Mammary epithelial cell (primary cell): ENCODE measurements at places on chromosomes 12 and 14. TPM values are rescaled to one million over a fixed set of nuclear protein-coding genes. Genes with fewer than 3 reads are reported as not detected.

The BBS10 gene
- 7.6 and 11.1 TPM in 2 replicates for total RNA-seq

The VSX2 gene
- not detected for total RNA-seq

DNA sequence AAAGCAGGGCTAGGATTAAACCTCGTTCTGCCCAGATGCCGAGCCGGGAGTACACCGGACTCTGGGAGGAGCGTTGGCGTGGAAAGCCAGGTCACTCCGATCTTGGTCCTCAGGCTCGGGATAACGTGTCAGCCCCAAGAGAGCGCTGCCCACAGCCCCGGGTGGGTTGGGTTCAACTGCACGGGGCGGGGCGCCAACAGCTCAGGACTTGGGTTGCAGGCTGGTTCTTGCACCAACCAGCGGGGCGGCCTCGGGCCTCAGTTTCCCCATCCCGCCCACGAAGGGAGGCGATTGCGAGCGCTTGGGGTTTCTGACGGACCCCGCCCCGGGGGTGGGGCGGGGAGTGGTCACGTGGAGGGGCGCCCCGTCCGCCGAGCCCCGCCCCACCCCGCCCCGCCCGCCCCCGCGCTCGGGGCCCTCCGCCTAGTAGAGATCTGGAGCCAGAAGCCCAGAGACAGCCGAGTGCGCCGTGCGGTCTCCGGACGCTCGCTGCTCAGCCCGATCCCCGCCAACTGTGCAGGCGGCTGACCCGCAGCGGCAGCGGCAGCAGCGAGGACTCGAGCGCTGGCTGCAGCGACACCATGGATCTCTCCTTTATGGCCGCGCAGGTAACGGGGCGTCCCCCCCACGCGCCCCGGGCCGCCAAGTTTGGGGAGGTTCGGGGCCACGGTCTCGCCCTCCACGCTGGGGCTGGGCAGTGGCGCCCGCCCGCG is at the start of gene C14orf132:
C14orf132 (plus strand) TSS at position 443 of the 713 bp plus-strand sequence; CDS start at position 582, 139 bp downstream.
- DNase-seq: peak; percentile 40

GRCh38 chr14:74855021-74855420 is 20.9 kb downstream of the PROX2 start:
- DNase-seq: no peak

GRCh38 chr14:93033983-93034670 is 81.6 kb downstream of the ITPK1 start:
- no peak for DNase-seq

DNA sequence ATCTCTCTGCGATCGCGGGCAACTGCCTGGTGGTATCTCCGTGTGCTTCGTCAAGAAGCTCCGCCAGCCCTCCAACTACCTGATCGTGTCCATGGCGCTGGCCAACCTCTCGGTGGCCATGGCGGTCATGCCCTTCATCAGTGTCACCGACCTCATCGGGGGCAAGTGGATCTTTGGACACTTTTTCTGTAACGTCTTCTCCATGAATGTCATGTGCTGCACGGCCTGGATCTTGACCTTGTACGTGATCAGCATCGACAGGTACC is 1.6 kb upstream of the HEBP1 start:
- no peak for DNase-seq

DNA sequence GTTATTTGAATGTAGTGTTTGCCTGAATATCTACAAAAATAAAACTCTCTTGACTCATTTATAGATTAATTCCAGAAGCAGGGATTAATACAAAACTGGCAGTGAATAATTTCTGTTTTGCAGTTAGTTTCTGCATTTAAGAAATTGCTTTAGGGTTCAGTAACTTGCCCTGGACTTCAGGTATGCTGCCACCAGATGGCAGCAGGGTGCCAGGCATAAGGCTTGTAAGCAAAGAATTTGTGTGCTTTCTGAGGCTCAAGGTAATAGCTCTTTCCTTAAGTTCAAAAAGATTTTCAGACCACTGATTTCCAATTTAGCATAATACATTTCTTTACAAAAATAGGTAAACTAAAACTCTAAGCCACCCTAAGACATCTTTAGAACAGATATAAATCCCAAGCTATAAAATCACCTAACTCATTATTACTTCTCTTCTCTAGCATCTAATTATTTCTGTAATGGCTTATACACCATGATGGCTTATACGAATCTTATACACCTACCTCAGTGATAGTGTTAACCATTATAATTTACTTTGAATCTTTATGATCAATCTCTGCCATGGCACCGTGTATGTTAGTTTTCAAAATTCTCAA is 398.3 kb downstream of the APAF1 start:
- DNase-seq: peak; percentile 40

DNA sequence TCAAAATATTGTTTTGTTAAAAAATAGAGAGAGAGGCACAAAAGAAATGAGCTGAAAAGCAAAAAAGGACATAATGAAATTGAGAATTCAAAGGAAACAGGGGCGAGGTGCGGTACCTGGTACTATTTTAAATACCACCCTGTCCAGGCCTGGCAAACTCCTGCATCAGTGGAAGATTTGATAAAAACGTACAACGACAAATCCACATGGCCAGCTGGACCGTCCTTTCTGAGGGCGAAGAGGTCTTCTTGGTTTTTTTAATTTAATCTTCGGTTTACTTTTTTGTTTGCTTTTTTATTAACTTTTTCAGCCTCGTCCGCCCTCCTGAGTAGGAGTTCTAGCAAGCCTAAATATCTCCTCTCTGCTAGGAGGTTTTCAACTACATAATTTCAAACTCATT is 11.9 kb downstream of the BCL11B start:
- DNase-seq: no peak

DNA sequence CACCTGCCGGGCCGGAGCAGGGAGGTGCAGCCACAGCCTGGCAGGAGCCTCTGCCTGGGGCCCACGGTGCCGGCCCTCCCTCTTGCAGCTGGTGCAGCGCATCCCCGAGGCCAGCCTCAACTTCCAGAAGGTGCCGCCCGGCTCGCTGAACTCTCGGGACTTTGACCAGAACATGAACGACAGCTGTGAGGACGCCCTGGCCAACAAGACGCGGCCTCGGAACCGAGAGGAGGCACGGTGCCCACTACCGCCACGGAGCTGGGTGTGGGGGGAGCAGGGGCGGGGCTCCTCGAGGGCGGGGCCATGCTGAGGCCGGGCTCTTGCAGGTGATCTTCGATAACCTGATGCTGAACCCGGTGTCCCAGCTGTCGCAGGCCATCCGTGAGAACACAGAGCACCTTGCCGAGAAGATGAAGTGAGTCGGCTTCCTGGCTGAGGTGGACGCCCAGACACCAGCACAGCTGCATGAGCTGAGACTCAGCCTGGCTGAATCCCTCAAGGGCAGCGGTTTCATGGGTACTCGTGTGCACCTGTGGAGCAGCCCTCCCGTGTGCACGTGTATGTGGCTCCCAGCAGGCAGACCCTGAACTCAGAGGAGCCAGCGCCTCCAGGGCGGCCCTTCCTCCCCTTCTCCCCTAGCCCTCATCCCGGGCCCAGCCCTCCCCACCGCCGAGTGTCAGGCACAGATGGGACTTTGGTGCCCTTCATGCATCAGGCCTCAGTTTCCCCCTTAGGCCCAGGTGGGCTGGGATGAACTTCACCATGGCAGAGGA is 28.6 kb downstream of the CEP170B start:
- DNase-seq: no peak

DNA sequence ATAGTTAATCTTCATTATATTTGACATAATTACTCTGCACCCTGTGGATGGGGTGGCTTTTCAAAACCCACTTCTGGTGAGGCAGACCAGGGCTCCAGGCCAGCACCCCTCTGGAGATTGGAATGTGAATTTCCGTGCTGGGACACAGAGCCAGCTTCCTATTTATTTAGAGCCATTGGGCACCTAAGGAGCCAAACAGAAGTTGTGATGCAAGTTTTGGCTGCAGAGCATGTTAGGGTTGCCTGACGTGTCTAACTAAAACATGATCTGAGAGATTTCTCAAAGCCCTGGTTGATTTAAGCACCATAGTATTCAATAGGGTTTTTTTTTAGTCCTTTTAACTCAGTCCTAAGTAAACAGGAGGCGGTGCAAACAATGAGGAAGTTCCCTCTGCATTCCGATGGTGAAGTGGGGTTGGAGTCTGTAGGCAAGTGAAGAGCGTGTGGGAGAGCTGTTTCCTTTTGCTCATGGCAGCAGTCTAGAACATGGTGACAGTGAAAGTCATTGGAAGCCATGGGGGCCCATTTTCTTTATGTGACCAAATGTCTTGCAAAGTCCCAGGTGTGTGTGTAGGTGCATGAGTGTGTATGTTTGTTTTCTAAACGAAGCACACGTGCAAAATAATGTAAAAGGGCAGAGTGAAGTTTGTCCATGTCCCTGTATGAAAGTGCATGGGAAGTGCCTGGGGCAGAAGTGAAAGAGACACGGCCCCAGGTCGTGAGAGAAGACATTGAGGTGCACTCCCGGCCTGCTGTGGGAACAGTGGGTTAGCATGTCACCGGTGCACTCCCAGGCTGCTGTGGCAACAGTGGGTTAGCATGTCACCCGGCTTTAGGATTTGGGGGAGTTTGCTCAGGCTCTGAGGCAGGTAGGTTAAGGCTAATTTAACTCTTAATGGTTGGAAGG is 117.7 kb downstream of the PRKCH start:
- DNase-seq: peak; percentile 43

DNA sequence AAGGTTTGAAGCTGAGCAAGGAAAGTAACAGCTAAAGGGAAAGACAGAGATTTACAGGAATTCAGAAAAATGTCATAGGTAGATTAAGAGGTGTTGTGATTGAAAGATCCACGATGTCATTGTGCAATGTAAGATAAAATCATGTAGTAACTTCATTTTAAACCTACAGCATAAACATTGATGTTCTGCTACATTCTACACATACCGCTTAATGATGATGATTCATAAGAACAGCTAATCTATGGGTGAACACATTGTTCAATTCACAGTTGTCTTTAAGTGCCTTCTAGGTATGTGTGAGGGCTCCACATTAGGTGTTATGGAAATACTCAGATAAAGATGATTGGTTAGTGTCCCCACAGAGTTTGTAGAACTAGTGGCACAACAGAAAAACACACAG is 170.9 kb downstream of the GRIP1 start:
- DNase-seq: peak; percentile 30

DNA sequence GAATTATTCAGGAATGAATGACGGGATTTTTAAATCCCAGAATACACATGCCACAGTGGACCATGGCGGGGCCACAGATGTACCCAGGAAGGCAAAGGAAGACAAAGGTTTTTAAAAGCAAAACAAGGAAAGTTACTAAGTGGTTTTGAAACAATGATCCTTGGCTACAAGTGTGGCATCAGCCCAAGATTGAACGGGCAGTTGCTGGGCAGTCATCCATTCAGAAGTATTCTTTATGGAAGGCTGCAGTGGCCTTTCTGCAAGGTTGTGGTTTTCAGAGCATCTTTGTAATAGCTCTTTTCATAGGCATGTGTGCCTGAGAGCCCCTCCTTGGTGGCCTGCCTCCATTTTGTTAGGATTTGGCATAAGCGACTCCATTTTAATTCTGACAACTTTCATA is 13.4 kb upstream of the IFI27 start:
- DNase-seq: no peak

The LRP1-AS gene
- total RNA-seq: not detected in 2 replicates

DNA sequence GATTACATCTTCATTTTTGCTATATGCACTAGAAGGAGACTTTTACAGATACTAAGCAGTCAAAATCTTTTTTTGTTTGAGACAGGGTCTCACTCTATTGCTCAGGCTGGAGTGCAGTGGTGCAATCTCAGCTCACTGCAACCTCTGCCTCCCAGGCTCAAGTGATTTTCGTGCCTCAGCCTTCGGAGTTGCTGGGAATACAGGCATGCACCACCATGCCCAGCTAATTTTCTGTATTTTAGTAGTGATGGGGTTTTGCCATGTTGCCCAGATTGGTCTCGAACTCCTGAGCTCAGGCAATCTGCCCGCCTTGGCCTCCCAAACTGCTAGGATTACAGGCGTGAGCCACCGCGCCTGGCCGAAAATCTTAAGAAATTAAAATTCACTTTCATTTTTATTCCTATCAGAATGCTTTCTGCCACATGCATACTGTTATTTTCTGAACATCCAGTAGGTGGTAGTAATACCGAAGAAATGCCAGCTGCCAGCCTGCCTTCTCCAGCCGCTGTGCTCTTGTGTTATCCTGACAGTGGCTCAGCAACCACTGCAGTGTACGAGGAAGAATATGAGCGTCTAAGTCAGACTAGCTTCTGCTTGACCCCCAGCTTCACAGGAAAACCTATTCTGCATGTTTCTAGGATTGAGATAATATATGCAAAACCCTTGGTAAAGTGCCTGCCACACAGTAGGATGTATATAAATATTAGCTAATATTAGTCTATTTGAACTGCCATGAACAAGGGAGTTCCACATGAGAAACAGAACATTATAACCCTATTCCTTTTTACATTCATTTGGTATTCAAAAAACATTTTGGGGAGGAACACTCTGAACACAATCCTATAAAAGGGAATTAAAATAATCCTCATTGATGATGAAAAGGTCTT is 54.2 kb downstream of the RPAP3 start:
- DNase-seq: peak; percentile 55
